ENCODE measurements at places on chromosomes 7 and 10. TPM values are rescaled to one million over a fixed set of nuclear protein-coding genes. Genes with fewer than 3 reads are reported as not detected.

DNA sequence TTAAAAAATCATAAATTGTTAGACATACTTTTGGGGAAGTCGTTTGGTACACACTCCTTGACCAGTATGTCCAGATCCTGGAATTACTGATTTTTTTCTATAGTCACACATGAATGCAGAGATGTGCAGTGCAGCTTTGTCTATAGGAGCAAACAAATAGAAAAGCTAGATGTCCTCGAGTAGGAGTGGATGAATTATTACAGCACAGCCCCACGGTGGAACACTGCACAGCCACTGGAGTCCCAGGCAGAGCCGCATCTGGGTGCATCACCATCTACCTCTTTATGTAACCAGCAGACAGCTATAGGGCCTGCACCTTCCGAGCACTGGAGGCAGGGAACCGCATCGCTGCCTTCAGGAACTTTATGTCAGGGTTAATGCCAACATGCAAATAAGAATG lies 17.0 kb upstream of the RET start:
- DNase-seq: no peak

DNA sequence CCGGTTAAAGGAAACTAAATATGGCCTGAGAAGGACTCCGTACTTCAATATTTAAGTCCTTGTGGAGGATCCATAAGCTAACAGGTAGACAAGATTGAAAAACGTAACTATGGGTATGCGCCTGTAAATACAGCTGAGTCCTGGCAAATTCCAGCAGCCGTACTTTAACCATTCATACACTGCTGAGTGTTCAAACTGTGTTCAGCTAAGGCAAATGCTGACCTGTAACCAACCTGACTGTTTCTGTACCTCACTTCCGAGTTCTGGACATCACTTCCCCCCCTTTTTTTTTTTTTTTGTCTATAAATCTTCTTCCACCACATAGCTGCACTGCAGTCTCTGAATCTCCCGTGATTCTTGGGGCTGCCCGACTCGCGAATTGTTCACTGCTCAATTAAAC lies 69.1 kb downstream of the SRPK2 start:
- DNase-seq: no peak

DNA sequence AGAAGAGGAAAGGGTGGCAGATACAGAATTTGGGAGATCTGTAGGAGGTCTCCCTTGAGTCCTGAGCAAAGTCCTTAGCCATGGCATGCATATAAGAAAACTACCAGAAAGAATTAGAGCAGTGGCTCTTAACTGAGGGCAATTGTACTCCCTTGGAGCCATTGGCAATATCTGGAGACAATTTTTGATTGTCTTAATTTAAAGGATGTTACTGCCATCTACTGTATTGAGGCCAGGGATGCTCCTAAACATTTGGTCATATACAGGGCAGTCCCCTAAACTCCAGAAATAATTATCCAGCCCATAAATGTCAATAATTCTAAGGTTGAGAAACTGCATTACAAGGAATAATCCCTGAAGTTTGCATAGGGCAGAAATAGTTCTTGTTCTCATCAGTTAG lies 136.4 kb upstream of the ODAD2 start:
- no peak for DNase-seq

GRCh38 chr10:60237977-60238758 lies 151.5 kb downstream of the ANK3 start:
- peak; percentile 30 for DNase-seq

- no peak for DNase-seq
Measured at GRCh38 chr10:35124540-35124939, 2.1 kb upstream of the CREM start.

GRCh38 chr10:50312464-50313437 lies 61.4 kb upstream of the ASAH2 start:
- DNase-seq: no peak

Gene RTKN2
- 1.0 TPM for polyA plus RNA-seq
